ENCODE measurements at places on chromosomes 7 and 10. TPM values are rescaled to one million over a fixed set of nuclear protein-coding genes. Genes with fewer than 3 reads are reported as not detected.

- H3K4me1 ChIP-seq: no peaks in the 10 kb centered on the region
- H3K27ac ChIP-seq: no peak overlapping the region
- no peaks in the 10 kb centered on the region for H3K36me3 ChIP-seq
- no peak for DNase-seq
- H3K4me3 ChIP-seq: no peak overlapping the region
- no peaks in the 10 kb centered on the region for H3K27me3 ChIP-seq
These were observed 216.9 kb downstream of the POLR1F start for GRCh38 chr7:19491821-19492452.

GRCh38 chr10:56874950-56875349 lies 513.9 kb upstream of the ZWINT start:
- no peak for DNase-seq
- no peaks in the 10 kb centered on the region for H3K36me3 ChIP-seq
- no peaks in the 10 kb centered on the region for H3K27me3 ChIP-seq
- H3K27ac ChIP-seq: no peak overlapping the region
- H3K4me1 ChIP-seq: no peaks in the 10 kb centered on the region
- H3K4me3 ChIP-seq: no peak overlapping the region

The FEZF1 gene
- not detected for total RNA-seq

The ABCB1 gene
- total RNA-seq: 136 TPM

All from colonic mucosa (tissue), 4 donors.